ENCODE measurements at places on chromosomes 16 and 17. TPM values are rescaled to one million over a fixed set of nuclear protein-coding genes. Genes with fewer than 3 reads are reported as not detected.

DNA sequence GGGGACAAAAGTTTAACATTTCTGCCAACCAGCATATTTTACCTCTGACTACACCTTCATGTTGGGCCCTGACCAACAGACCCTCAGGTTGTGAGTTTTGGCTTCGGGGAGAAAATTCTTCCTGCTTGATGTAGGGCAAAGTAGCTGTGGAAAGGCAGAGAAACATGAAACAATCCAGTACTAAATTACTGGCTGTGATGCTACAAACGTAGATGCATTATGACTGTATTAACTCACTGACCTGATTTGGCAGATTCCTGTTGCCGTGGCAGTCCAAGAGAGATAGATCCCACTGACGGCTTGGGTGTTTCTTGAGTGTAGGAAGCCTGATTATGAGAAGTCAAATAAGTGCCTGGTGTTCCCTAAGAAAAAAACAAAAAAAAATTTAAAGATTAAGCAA is 80.7 kb downstream of the TTC19 start:
- DNase-seq = no peak

GRCh38 chr16:88435437-88436355 is 17.4 kb upstream of the ZFPM1 start:
- no peak for DNase-seq

DNA sequence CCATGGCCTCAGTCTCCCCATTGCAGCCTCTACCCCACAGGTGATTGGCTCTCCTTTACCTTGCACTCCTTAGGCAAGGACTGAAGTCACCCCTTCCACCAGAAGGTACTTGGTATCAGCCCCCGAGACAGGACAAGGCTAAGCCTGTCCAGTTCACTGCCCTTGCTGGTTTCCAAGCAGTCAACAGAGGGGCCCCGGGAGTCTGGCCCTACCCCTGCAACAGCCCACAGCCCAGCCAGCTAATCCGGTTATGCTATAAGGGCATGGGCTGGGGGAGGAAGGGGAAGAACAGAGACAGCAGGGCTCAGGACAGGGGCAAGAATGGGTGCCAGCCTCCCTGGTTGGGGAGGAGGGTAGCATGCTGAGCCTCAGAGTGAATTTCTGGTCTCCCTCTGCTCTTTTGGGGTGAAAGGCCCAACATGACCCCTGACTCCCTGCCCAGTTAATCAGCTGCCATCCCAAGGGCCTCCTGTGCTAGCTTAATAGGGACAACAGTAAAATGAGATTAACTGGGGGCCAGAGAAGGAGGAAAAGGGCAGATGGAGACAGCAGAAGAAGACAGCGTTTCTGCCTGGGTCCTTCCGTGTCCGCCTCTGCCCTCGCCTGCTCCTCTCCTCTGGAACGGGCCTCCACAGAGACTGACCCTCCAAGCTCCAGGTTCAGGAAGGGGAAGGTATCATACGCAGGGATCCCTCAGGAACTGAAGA is 10.7 kb downstream of the DLG4 start:
- DNase-seq = no peak

DNA sequence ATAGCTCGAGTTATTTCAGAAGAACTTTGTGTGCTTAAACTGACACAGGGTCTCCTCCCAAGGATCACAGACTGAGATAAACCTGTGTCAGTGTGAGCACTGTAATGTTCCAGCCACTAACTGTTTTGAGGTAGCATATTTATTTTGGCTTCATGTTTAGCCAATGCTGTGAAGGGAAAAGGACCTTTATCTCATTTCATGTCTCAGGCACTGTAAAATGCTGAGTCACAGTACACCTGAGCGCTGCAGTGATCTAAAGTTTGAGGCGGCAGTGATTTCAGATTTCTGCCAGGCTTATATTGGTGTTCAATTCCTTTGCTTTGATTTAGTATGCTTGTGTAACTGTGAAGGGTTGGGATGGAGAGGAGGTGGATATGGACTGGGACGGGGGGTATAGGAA is 3.1 kb upstream of the DNAJA2 start:
- DNase-seq = no peak

DNA sequence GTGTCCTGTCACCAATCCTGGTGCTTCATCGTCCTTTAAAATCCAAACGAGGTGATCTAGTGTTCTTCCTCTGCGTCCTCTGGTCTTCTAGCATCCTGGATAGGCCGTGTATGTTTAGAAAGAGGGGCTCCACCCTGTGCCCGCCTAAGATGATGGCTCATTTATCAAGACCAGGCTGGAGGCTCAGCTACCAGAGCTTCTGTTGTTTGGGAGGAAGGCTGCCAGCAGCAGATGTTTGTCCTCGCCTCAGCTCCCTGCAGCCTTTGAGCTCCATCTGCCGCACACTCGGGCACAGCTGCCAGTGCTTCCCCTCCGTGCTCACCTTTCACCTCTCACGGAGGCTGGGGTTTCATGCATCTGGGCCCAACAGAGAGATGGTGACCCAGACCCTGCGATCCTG is 954.7 kb upstream of the RBFOX1 start:
- DNase-seq = no peak

Gene TLCD2
- total RNA-seq = 1.7 TPM

- DNase-seq = no peak
Measured at GRCh38 chr16:73354434-73354833, 306.5 kb upstream of the ZFHX3 start.

Gene C16orf96
- total RNA-seq = 0.07 TPM

DNA sequence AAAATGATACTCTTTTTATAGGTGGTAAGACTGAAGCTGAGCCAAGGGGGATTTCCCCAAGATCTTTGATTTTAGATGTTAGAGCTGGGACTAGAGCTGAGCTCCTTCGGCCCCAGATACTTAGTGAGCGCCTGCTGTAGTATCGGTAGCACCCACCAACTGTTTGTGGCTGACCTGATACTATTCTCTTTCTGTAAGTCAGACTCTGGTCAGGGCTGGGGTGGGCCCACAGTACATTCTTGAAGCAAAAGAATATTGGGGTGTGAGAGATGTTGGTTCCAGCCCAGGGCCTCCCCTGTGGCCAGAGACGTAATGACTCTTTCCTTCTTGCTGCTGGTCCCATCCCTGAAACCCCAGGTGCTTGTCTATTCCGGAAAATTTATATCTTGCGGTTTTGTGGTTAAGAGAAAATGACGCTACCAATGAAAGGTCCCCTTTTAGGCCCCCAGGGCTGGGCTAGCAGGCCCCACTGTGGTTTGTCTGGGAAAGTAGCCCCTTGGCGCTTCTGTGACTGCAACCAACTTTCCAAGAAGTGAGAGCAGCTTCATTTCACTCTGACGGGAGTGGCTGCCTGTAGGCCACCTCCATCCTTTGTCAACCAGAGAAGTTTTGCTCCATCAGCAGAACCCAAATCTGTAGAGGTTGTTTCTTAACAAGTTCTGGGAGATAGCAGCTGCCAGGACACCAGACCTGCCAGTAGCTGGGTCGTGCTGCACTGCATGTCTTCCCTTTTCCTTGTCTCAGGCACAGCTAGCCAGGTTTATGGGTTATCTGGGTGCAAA is 86.4 kb upstream of the LGALS9 start:
- DNase-seq = no peak

GRCh38 chr16:79334127-79334526 is 266.4 kb downstream of the MAF start:
- no peak for DNase-seq

Data from left ventricle myocardium superior (tissue), 1 donor.